MV-4-11 (cell line): ENCODE measurements at places on chromosomes 2 and 18.

DNA sequence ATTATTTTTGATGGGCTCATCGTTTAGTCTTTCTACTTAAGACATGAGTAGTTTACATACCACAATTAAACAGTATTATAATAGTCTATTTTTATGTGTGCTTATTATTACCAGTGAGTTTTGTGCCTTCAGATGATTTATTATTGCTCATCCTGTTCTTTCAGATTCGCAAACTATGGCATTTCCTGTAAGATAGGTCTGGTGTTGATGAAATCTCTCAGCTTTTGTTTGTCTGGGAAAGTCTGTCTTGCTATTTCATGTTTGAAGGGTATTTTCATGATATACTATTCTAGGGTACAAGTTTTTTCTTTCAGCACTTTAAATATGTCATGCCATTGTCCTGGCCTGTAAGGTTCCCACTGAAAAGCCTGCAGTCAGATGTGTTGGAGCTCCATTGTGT, 101.3 kb downstream of the DNAH7 start:
- no peak for DNase-seq

DNA sequence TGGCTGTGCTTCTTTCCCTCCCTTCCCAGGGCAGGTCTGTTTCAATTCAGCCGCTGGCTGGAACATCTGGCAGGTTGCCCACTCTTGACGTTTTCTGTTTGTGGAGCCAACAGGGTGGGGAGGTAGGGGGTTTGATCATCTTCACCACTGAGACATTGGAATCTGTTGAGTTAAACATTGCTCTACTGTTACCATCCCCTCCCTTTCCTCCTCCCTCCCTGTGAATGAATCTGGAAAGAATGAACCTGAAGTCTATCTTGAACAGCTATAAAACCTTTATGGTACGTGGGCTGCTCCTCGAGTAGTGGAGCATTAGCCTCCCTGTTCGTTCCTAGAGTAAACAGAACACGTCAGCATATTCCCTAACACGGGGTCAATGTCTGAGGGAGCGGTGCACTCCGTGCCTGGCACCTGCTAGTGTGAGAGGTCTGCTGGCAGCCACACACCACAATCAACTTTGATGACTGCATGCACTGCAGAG, 249.9 kb upstream of the RBBP8 start:
- DNase-seq, result no peak

DNA sequence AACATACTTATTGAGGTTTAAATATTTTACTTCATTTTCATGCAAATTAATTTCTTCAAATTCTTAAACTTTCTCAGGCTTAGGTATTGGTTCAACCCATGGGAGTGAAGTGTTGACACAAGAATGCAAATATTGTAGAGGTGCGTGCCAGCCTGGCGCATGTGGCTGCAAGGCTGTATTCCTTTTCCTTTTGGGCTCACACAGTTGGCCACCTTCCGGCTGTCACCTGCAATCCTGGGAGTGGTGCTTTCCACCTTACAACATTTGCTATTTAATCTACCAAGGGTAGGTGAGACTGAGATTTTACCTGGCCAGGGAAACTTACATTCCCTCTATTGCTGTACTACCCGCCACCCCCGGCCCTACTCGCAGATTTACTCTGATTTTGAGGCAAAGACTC, 141.1 kb downstream of the DCC start:
- DNase-seq, result no peak

DNA sequence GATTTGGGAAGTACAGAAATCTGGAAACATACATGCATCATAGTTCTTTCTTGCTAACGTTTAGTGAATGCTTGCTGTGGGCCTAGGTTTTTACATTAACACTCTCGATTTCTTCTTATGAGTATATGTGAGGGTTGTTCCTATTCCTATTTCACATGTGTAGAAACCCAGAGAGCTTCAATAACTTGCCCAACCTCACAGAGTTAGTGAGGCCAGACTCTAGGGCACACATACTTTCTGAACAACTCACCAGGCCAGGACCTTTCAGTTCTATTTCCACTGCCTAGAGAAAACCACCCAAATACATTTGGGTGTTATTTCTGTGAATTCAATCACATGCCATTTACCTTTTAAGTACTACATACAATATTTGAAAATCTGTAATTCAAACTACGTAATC, 8.2 kb upstream of the KCTD1 start:
- no peak for DNase-seq

GRCh38 chr2:154836632-154837031, 138.1 kb downstream of the KCNJ3 start:
- no peak for DNase-seq
